B cell (primary cell): ENCODE measurements at places on chromosomes 7 and 10. TPM values are rescaled to one million over a fixed set of nuclear protein-coding genes. Genes with fewer than 3 reads are reported as not detected.
A peak's percentile ranks its signal among the peaks of the same experiment; 100 is the strongest.

Gene PON3
- not detected in 2 replicates for total RNA-seq

Gene AGAP3
- total RNA-seq: 20.2 and 21.1 TPM in 2 replicates

Gene CHST12
- 25.4 TPM in 2 replicates for total RNA-seq

- peak; percentile 12 for DNase-seq
Measured at GRCh38 chr7:93196336-93196735, 29.9 kb downstream of the HEPACAM2 start.

DNA sequence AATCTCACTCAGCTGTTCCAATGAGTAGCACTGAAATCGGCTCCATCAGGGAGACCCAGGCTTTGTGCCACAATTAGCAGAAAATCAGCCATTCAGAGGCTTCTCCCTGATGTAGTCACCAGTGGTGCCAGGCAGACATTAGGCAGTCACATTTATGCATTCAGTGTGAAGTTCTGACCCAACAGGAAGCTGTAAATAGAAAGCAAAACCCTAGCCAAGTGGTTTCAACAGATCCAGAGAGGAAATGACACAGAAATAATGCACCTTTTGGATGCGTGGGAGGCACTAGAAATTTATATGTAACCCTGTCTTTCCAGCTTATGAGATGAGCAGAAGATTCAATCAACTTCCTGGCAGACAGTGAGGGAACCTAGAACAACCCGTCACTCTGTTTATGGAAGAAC is 186.4 kb downstream of the PDE1C start:
- no peak for DNase-seq

GRCh38 chr10:124722798-124723783 is 21.1 kb downstream of the FAM53B start:
- DNase-seq: peak; percentile 62

DNA sequence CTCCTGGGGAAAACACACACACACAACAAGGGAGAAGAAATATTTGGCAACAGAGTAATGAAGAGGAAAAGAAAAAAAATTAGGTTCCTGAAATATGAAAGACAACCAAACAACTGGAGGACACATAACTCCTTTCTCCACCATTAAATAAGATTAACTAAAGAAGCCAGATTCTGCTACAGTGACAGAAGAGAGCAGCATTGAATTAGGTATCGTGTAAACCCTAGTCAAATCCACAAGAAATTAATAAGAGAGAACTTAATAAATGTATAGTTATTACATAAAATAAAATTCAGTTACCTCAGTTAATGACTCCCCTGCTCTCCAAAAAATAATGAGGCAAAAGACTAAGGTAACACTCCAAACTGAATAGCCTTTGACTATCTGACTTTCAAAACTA is 306.7 kb downstream of the CRPPA start:
- no peak for DNase-seq

GRCh38 chr10:47261556-47261955 is 38.4 kb upstream of the GDF10 start:
- peak; percentile 17 for DNase-seq

GRCh38 chr10:46329690-46330016 is 42.9 kb downstream of the ANTXRL start:
- no peak for DNase-seq

GRCh38 chr10:90741926-90742565 is 115.8 kb downstream of the HTR7 start:
- no peak for DNase-seq
